ENCODE measurements at places on chromosomes 6 and 20. TPM values are rescaled to one million over a fixed set of nuclear protein-coding genes. Genes with fewer than 3 reads are reported as not detected.

The EFCAB8 gene
- total RNA-seq, result 0.29 TPM

The PHACTR1 gene
- 8.6 TPM for total RNA-seq

The POU3F2 gene
- total RNA-seq, result 1.4 TPM

The ERMARD gene
- total RNA-seq, result 33.4 TPM

The CLIC5 gene
- 28.4 TPM for total RNA-seq

The LRRC1 gene
- total RNA-seq, result 36.2 TPM

GRCh38 chr6:148192310-148192709 is 150.3 kb upstream of the SASH1 start:
- DNase-seq, result no peak

DNA sequence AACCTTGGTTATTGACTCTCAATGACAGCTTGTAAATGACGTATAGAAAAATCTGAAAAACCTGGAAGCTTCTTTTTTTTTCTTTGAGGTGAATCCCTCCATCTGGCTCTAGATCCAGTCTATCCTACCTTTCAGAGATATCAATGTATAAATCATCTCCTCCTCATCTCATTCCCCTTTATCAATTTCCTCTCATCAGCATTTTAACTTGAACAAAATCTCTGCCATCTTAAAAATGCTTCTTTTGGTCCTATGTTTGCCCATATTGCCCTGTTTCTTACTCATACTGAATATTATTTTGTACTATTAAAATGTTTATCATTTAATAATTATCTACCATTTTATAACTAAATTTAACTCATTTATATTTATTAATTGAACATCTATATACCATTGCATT is 306.7 kb upstream of the TSHZ2 start:
- no peak for DNase-seq

DNA sequence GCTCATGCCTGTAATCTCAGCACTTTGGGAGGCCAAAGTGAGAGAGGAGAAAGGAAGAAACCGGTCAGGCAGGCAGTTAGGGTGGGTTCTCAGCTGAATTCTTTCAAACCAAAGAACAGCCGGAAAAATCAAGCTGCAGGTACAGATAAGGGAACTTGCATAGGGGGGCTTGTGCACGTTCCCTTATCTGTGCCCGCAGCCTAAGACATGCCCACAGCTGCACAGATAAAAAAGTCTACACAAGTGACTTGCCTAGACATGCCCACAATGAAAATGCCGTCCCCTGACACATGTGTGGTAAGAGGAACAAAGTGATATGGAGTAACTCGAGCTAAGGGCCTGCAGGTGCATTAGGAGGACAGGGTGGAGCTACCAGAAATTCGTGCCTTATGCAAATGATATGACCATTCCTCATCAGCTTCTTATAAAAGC is 175.8 kb upstream of the SALL4 start:
- DNase-seq, result no peak

- DNase-seq, result no peak
Measured at GRCh38 chr6:167212713-167213005, 54.9 kb upstream of the GPR31 start.
